Hepatocyte (in vitro differentiated cells): ENCODE measurements at places on chromosomes 3 and 15. TPM values are rescaled to one million over a fixed set of nuclear protein-coding genes. Genes with fewer than 3 reads are reported as not detected.

DNA sequence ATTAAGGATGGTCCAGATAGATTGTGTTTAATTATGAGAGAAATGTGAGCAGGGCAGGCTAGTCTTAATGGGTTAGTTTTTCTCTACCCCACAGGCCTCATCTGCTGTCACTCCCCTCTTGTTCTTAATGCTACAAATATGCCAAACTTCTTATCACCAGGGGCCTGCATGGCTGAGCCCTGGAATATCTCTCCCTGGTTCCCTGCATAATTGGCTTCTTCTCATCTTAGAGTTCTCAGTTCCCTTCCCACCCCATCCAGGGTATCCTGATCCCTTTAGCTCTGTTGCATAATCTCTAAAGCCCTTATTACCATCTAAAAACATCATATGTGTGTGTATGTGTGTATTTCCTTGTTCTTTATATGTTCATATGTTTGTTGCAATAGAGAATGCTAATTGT, 279.6 kb downstream of the LSAMP start:
- H3K27ac ChIP-seq: no peak overlapping the region
- H3K36me3 ChIP-seq: no peaks in the 10 kb centered on the region
- peaks cover 2% of the 10 kb centered on the region for H3K4me1 ChIP-seq
- no peaks in the 10 kb centered on the region for H3K27me3 ChIP-seq

DNA sequence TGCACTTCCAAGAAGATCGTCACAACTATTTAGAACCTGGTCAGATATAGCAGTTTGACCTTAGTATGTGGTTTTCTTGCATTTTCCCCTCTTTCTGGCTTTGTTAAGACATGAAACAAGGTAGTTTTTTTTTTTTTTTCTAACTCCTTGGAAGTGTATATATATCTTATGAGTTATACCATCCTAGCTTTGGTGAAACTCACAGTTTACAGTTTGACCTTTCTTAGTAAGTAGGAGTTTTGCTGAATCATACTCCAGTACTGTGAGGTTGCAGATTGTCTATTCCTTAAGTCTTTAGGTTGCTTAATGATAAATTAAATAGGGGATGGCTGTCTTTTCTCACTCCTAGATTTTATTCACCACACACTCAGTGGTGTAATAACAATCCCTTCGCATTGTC, 325.0 kb downstream of the RBMS3 start:
- H3K36me3 ChIP-seq: no peaks in the 10 kb centered on the region
- H3K4me1 ChIP-seq: no peaks in the 10 kb centered on the region
- no peak overlapping the region for H3K4me3 ChIP-seq
- H3K27ac ChIP-seq: no peak overlapping the region

DNA sequence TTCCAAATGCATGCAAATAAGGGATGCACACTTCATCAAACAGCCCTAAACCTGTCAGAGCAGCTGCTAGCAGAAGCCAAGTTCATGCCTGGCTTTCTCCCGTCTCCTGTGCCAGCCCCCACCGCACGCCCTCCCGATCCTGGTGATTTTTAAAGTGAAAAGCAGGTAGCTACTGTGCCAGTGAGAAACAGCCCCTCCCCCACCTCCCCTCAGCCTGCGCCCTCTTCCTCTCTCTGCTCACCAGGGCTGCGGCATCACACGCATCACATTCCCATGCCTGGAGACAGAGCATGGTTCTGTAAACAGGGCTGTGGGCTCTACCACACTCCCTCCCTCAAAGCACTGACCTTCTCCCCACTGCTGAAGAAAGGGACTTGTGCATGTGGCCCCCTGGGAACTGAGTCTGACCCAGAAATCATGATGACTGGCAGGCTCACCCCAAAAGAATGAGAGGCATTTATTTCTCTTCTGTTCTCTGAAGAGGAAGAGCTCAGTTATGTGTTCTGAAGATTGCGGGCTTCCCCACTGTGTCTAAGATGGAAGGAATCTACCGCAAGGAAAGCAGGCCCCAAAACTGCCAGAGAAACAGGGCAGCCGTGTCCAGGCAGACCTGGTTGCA, 14.5 kb upstream of the SLC6A1 start:
- H3K36me3 ChIP-seq: no peaks in the 10 kb centered on the region
- no peaks in the 10 kb centered on the region for H3K4me1 ChIP-seq
- H3K4me3 ChIP-seq: no peak overlapping the region
- DNase-seq: no peak
- no peak overlapping the region for H3K27ac ChIP-seq

GRCh38 chr3:31724651-31725050, 191.9 kb downstream of the STT3B start:
- H3K27me3 ChIP-seq: no peaks in the 10 kb centered on the region
- H3K27ac ChIP-seq: peak overlapping the region; percentile 46
- peaks cover 8% of the 10 kb centered on the region for H3K4me1 ChIP-seq

- H3K36me3 ChIP-seq: no peaks in the 10 kb centered on the region
- H3K4me1 ChIP-seq: peaks cover 6% of the 10 kb centered on the region
- no peak for DNase-seq
- H3K27me3 ChIP-seq: no peaks in the 10 kb centered on the region
- no peak overlapping the region for H3K4me3 ChIP-seq
Observed at GRCh38 chr3:64655160-64655559, 32.6 kb downstream of the ADAMTS9 start.

Gene LRRIQ4
- total RNA-seq: not detected in 2 replicates
